ENCODE measurements at places on chromosomes 2 and 18. TPM values are rescaled to one million over a fixed set of nuclear protein-coding genes. Genes with fewer than 3 reads are reported as not detected.

DNA sequence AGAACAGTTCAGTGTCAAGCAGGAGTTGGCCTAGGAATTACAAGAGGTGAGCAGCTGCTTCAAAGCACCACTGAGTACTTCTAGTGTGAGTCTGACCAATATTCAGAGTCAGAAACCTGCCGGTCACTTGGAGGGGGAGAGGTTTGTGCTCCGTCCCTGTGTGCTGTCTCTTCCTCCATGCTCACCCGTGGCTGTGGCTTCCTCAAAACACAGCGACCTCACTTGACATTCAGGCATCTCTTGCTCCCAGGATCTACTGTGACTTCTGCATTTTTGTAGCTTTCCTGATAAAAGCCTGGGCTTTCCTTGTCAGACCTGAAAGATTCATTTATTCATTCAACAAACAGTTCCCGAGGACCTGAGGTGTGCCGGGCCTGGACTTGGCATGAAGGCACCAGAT lies 32.9 kb downstream of the TPRKB start:
- DNase-seq: no peak

GRCh38 chr2:217827430-217828201 lies 175.2 kb downstream of the TNS1 start:
- DNase-seq: no peak

- no peak for DNase-seq
Observed at GRCh38 chr2:20624884-20625485, 25.9 kb downstream of the HS1BP3 start.

DNA sequence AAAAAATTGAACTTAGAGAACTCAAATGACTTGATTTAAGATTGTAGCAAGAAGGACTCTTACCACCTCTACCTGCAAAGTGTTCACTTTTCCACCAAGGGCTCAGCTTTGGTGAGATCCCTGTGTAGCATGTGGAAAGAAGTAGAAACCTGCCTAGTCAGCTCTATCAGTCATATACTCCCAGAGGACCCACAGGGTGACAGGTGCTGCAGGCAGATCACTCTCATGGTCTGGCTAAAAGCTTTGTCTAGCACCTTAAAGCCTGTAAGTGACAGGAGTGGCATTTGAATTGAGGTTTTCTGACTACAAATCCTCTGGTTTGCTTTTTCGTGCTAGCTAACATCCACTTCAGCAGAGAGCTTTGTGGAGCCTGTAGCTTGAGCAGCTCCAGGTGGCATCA lies 18.7 kb upstream of the NEMP2 start:
- no peak for DNase-seq

DNA sequence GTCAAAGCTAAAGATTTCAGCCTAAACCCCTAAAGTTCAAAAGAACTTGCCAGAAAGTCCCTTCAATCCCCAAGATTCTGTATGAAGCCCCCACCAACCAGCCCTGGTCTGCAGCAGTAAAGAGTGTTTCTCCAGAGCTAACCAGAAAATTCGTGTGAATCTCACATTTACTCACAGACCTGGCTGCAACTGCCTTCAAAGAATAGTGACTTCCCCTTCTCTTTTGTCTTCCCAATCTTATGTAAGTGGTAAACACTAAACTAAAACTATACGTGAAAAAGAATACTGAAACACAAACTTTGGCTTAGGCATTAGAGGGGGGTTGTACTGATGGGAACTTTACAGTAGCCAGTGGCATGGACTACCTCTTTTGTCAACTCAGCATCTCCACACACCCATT lies 50.6 kb upstream of the SETBP1 start:
- no peak for DNase-seq

DNA sequence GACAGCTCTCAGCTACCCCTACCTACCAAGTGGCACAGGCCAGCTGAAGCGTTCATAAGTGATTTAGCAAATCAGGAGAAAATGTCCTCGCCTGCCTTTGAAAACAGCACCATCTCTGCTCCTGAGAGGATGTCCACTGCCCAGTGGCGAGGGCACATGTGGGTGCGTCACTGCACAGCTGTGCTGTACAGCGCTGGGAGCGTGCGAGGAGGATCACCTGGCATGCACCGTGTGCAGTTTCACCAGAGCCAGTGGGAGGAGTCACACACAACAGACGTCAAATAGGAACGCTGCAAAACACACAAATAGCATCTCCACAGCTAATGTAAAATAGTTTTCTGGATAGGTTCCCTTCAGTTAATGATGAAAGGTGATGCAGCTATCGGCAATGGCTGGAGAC lies 154.1 kb downstream of the HDAC4 start:
- no peak for DNase-seq

The TTC32 gene
- 7.4 TPM for total RNA-seq

The TOGARAM2 gene
- total RNA-seq: not detected

All from M059J (cell line).